ENCODE measurements at places on chromosomes 4 and X. TPM values are rescaled to one million over a fixed set of nuclear protein-coding genes. Genes with fewer than 3 reads are reported as not detected.
A peak's percentile ranks its signal among the peaks of the same experiment; 100 is the strongest.

The MMRN1 gene
- not detected for total RNA-seq

The ARSJ gene
- total RNA-seq: 51.5 TPM

The C4orf36 gene
- 0.41 TPM for total RNA-seq

- H3K27me3 ChIP-seq: no peaks in the 10 kb centered on the region
- DNase-seq: peak; percentile 47
- H3K36me3 ChIP-seq: no peaks in the 10 kb centered on the region
- no peak overlapping the region for H3K27ac ChIP-seq
- no peaks in the 10 kb centered on the region for H3K4me1 ChIP-seq
- no peak overlapping the region for H3K4me3 ChIP-seq
Measured at GRCh38 chr4:17544205-17544604, 29.2 kb downstream of the CLRN2 start.

DNA sequence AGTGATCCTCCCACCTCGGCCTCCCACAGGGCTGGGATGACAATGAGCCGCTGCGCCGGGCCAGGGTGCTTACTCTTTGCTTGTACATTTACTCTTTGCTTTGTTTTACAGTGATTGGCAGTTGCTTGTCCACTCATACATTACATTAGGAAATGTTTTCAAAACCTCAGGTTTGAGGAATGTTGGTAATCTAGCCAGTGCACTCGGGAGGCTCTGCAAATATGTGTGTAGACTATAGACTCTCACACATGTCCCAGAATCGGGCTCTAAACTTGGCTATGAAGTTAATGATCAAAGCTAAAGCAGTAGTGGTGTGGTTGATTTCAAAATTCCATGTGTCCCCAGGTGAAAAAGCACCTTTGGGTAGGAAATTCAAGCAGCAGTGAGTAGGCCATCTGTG lies 20.5 kb downstream of the TRMT44 start:
- H3K27ac ChIP-seq: no peak overlapping the region
- no peak for DNase-seq
- no peak overlapping the region for H3K4me3 ChIP-seq
- H3K36me3 ChIP-seq: no peaks in the 10 kb centered on the region
- no peaks in the 10 kb centered on the region for H3K27me3 ChIP-seq

- peaks cover 23% of the 10 kb centered on the region for H3K4me1 ChIP-seq
- DNase-seq: no peak
- peak overlapping the region; percentile 96 for H3K27ac ChIP-seq
- no peak overlapping the region for H3K4me3 ChIP-seq
- H3K36me3 ChIP-seq: no peaks in the 10 kb centered on the region
Measured at GRCh38 chrX:30282527-30282926, 26.7 kb downstream of the NR0B1 start.

DNA sequence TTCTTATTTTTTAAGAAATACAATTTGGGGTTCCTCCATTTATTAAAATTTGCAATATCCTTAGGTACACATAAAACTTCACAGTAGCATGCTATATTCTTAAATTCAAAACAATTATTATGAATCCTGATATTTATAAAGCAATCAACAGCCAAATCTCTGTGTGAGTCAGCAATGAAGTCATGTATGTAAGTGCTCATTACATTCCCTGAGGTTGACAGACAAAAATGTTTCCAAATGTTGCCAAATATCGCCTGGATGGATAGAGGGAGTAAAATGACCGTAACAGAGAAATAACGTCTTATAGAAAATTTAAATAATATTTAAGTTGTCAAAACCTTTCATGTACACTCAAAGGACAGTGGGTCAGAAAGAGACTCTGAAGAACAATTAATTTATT lies 220.0 kb downstream of the PCDH18 start:
- no peak for DNase-seq
- H3K27ac ChIP-seq: no peak overlapping the region
- H3K4me3 ChIP-seq: no peak overlapping the region
- no peaks in the 10 kb centered on the region for H3K27me3 ChIP-seq
